SK-N-DZ (cell line): ENCODE measurements at places on chromosomes 3 and 15.

- no peak for DNase-seq
Measured at GRCh38 chr3:144585408-144585807, 613.8 kb downstream of the DIPK2A start.

- DNase-seq: no peak
Measured at GRCh38 chr3:19559724-19560442, 374.1 kb downstream of the EFHB start.

- DNase-seq: no peak
Measured at GRCh38 chr3:107969994-107970819, 120.6 kb downstream of the CD47 start.

DNA sequence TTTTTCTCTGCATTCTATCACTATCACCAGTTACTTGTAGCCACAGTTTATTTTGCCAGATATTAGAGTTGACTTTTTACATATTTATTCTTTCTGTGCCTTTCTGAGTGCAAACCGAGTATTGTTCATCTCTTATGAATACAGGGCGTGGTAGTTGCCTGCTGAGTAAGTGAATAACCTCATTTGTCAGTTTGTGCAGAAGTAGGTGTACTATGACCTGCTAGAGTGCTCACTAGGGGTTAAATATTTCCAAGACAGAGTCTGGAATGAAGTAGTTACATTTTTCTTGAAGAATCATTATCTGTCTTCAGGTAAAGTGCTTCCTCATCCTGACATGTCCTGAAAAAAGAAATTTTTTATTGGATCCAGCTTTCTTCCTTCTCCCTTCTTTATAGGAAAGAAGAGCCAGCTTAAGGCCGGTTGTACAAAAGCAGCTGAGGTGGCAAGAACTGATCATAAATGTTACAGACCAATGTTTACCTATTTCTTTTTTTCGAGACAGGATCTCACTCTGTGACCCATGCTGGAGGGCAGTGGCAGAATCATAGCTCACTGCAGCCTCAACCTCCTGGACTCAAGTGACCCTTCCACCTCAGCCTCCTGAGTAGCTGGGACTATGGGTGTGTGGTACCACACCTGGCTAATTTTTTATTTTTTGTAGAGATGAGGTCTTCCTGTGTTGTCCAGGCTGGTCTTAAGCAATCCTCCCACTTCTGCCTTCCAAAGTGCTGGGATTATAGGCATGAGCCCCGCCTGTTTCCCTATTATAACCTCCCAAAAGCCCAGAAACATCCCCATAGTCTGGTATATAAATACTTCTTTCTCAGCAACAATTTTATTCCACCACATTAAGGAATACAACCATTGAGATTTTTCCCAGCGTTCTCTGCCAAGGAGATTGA, 182.5 kb downstream of the TPRG1 start:
- no peak for DNase-seq

DNA sequence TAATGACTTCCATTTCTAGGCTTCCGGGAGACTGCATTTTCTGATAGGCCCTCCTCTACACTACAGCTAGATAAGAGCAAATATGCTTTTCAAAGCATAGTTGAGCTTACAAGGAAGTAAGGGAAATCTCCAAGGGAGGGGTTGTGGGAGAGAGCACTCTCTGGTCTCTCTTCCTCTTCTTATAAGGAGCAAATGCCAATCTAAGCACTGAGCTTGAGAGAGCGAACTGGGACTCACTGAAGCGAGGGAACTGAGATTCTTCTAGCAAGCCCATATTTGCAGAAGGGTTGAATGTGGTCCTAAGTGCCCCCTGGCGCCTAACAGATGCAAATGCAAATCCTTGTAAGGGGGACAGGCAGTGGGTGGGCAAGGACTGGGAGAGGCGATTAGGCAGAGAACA, 164.8 kb downstream of the ERC2 start:
- DNase-seq: peak; percentile 64

DNA sequence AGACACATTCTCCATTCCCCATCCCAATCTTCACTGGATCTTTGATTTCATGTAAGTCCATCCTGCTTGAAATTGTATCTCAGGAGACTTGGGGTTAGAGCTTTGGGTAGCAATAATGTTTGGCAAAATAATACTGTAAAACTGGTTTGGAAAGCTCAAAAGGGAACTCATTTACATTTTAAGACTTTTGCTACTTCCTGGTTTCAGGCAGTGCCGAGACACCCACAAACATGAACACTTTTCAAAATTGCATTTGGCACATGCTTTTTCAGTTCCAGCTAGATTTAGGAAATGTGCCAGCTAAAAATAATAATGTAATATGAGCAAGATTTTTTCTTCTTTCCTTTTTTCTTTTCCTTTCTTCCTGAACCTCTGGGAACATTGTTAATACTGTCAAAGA, 145.7 kb upstream of the CBLB start:
- DNase-seq: no peak

- DNase-seq: peak; percentile 59
Measured at GRCh38 chr3:89098964-89099585, 8.3 kb upstream of the EPHA3 start.

GRCh38 chr3:51932471-51933370, 9.0 kb downstream of the RRP9 start:
- no peak for DNase-seq

DNA sequence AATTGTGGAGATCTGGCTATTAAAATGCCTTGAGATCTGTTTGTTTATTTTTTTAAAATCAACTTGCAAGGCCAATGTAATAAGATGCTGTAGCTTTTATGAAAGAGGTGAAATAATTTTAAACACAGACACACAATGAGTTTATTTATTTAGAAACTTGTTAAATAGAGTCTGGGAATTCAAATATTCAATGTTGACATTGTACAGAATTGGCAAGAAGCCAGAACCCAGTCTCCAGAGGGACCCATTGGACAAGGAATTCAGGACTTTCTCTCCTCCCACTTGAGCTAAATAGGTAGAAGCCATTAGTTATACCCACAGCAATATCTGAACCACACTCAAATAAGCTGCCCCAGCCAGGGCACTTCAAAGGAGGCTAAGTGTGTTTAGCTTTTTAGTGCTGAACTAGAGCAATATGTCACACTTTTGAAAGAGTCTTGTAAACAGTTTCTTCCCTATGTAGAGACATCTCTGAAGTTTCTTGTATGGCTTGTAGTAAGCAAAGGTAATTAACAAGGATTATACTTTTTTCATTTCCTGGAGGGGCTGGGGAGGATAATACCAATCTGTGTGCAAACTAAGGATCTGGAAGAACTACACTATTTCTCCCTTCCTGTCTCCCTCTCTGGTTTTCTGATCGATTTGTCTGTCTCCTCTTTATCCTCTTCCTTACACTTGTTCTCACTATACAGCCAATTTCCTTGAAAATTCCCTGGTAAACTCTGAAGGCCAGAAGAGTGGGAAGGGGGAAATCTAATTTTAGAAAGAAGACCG, 6.0 kb downstream of the MECOM start:
- DNase-seq: no peak

DNA sequence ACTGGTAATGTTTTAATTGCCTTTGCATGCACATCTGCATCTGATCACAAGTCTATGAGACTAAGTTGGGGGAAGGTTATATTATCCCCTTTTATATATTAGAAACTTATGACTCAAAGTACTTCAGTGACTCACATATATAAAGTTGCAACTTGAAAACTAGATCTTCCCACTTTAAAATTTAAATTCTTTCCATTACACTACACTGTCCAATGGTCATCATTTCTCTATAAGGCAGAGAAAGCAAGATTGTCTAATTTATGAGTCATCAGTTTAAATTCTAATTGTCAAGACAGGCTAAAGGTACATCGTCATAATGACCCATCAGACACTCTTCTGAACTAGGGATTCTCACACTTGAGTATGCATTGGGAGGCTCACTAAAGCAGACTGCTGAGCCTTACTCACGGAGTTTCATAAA, 37.9 kb downstream of the CPA3 start:
- DNase-seq: no peak

- DNase-seq: no peak
Measured at GRCh38 chr15:91308855-91309254, 208.8 kb downstream of the SV2B start.

DNA sequence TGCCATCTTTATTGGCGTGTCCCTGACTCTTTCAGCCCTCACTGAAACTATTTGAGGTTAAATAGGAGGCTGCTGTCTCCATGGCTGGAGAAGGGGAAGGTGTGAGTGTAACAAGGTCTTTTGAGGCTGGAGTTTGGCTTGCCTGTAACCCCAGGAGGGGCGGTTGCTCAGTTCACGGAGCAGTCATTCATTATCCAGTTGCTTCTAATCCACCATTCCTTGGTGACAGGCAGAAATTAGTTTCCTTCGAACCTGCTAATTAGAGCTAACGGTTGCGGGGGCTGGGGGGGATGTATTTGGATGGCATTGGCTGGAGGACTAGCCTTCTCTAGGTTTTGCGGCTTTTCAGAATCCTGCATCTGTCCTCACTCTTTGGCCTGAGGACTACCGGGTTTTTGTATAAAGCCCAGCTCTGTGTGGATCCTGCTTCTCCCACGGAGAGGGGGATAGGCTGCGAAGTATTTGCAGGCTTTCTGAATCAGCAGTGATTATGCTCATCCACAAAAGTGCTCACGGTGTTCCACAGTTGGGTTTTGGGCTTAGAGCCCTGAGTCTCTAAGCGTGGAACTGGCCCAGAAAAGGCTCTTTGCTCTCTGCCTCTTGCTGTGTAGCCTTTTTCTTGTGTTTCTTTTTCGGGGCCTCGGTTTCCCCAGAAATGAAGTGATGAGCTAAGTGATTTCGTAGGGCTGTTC, 18.6 kb downstream of the FGD5 start:
- DNase-seq: no peak

- no peak for DNase-seq
Measured at GRCh38 chr3:46482632-46483350, 15.0 kb upstream of the RTP3 start.

DNA sequence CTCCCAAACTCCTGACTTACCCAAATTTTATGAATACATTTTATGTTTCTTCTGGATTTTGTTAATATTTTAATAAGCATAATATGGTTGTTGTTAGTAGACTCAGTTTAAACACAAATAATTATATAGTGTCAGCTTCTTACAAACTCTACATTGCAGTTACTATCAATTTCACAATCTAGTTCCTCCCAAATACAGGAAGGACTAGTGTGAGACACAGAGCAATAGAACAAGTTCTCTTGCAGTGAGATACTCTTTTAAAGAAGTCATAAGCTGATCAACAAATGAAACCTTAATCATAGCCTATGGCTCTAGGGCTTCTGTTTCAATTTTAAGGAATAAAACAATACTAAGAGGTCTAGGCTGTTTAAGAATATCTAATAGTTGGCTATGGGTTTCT, 86.1 kb downstream of the SAMMSON start:
- no peak for DNase-seq

- no peak for DNase-seq
Measured at GRCh38 chr3:151091685-151092345, 6.4 kb downstream of the MED12L start.

GRCh38 chr15:85642693-85643066, 152.0 kb downstream of the KLHL25 start:
- no peak for DNase-seq

GRCh38 chr3:114223143-114223542, 14.2 kb downstream of the ZNF80 start:
- no peak for DNase-seq

DNA sequence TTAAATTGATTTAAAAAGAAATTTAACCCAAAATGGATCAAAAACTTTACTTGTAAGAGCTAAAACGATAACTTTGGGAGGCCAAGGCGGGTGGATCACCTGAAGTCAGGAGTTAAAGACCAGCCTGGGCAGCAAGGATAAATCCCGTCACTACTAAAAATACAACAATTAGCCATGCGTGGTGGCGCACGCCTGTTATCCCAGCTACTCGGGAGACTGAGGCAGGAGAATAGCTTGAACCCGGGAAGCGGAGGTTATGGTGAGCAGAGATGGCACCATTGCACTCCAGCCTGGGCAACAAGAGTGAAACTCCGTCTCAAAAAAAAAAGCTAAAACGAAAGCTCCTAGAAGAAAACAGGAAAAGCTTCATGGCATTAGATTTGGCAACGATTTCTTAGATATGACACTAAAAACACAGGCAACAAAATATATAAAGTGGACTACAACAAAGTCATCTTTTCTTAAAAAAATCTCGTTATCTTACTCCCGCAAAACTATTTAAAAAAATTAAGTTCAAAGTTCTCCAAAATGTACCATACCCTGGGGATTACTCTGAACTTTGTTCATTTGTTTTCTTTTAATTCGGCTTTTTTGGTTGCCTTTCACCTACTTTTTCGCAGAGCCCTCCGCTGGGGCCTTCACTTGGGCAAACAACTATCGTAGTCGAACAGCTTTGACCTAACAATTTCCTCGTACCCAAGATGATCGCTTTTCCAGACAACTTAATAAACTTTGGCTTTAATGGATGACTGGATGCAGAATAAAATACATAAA, 2.9 kb downstream of the HDDC3 start:
- no peak for DNase-seq

DNA sequence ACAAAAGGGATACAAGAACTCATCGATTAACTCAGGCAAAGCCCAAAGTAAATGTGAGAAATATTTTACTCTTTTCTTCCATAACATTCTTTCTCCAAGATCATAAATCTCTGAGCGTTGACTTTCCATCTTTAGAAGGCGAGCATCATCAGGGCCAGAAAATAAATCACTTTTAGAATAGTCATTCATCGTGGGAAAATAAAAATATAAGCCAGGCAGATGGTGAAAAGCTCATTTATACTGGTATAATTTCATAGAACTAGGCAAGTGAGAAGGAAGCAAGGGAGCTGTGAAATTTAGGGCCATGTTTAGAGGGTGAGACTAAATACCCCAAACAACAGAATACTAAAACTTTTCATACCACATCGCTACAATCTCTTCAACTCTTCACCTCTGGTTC, 191.0 kb downstream of the STT3B start:
- no peak for DNase-seq

DNA sequence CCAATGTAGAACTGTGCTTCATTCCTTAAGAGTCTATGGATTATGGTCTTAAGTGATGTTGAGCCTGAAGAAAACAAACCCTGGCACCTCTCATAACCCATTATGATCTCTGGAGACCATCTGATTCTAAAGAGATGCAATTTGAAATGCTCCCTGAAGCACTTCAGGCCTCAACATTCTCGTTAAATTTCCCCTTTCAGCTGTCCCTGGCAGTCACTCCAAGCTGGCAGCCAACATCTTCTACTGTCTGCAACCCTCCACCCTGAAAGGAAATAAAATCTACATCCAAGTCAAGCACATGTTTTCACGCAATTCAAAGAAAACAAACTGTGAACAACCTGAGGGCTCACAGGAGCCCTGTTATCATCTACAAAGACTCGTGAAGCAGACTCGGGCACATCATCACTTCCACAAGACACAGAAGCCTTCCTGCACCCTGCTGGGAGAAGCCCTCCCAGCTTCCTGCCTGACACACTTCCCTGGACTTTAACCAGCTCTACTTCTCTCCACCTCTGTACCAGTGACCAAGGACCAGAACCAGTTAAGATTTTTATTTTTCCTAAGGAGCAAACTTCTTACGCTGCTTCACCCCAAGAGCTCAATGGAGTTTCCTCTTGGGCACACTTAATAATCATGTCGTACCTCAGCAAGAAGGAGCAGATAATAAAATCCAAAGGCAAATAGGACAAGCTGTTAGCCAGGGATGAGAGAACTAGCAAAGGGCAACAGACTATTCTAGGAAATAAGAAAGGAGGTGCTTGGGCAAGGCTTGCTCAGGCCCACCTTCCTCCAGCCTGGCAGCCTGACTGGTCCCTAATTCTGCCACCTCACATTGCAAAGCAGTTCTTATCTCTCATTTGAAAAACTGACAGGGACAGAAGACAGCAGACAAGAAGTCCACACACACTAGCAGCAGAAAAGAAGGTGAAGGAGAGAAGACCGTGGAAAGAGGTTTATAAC, 67.1 kb downstream of the MAGI1 start:
- DNase-seq: no peak

GRCh38 chr3:18423401-18424212, 1.5 kb downstream of the SATB1 start:
- DNase-seq: peak; percentile 81
